ENCODE measurements at places on chromosomes 2 and 18.

DNA sequence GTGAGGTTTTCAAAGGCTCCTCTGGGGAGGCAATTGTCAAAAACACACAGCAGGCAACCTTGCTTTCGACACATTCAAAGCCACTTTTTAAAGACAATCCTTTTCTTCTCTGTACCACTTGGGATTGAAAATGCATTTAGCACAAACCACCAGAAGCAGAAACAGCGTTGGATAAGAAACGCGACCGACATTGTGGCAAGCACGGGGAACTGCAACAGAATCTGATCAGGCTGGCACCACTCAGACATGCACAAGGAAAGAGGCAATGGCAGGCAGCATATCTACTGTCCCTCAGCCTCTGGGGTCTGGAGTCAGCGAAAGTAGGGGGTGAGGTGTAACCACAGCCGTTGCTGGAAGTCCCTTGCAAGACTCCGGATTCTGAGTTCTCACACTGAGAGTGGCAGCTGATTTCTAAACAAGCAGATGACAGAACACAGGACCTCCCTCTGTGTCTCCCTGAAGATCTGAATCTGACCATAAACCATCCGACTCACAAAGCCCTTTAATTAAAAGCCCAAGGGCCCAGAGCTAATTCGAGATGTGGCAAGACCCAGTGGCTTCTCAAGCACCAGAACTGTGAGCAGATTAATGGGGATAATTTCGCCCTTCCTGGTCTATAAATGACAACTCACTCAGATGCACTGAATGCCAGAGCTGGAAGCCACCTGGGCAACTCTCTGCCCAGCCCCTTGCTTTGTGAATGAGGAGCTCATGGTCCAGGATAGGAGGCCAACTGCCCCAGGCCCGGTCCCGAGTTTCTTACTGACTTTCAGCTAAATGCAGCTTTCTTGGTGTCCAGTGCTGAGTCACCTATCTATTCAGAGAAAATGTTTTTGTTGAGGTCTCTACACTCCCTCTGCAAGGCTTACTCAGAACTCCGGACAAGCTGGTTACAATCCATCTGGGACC is 29.6 kb downstream of the CYRIA start:
- peak; percentile 45 for DNase-seq

DNA sequence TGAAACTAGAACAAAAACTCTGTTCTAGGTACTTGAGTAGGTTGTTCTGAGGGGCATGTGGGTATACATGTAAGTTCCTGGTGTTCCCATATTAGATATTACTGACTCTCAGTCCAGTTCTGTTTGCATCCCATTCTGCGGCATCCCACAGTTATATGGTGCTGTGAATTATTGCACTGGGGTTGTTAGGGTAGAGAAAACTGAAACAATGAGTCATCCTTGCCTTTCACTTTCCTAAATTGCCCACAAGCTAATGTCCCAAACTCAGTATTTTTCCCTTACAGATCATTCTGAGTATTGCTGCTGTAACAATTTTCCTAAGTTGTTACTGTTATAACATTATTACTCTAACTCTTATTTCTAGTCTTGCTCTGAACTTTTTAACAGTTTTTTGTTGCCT is 3.0 kb downstream of the WDR75 start:
- no peak for DNase-seq

DNA sequence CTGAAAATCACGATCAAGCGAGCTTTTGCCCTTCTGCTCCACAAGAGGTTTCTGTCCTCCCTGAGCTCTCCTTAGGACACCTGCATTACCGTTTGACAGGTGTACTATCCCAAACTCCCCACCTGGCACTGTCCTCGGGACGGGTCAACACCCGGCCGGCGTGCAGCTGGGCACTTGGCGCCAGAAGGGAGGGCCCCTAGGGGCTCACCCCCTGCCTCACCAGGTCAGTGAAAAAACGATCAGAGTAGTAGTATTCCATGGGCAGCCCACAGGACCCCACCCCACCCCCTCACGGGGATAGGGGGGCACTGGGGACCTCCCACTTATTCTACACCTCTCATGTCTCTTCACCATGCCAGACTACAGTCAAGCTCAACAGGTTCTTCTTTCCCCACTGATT is 117.6 kb upstream of the ANKRD30BL start:
- no peak for DNase-seq

DNA sequence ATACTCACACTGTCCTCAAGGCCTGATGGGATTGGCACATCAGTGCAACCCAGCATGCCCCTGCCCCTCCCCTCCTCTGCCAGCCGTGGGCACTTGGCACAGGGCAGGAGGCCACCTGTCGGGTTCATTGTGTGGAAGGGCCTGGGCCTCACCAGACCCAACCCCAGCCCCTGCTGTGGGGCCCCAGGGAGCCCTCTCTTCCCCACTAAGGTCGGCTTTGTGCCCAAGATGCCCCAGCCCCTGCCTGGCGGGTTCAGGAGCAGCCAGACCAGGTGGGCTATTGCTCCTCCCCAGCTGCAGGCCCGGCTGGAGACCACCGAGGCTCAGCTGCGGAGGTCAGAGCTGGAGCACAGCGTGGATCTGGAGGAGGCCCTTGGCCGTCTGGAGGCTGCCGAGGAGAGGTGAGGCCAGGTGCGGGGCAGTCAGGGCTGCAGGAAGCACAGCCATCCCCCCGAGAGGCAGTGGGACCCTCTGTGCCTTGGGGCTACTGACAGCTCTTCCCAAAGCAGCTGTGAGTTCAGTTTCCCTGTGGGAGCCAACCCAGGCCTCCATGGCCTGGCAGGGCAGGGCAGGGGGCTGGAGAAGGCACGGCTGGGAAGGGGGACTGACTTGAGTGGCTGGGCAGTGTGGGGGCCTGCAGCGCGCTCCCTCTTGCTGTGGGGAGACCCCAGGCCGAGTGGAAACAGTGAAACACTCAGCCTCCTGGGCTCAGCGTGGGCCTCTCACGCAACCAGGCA is 16.3 kb downstream of the CROCC2 start:
- DNase-seq, result no peak

GRCh38 chr2:176514805-176515500 is 245.7 kb downstream of the MTX2 start:
- no peak for DNase-seq

DNA sequence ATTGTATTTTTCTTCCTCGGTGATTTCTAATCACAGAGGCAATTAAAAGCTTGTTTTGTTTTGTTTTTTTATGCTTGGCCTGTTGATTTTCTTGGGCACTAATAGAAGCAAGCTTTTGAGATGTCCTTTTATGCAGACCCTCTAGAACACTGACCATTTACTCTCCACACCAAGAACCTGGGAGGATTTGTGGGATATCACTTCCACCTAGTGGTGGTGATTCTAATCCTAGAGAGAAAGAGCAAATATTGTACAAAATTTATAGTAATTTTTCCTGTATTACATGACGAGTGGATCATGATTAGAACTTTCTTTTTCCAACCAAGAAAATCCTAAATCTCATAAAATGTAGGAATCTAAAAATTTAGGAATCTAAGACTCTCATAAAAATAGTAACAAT is 23.4 kb downstream of the NEMP2 start:
- peak; percentile 49 for DNase-seq

DNA sequence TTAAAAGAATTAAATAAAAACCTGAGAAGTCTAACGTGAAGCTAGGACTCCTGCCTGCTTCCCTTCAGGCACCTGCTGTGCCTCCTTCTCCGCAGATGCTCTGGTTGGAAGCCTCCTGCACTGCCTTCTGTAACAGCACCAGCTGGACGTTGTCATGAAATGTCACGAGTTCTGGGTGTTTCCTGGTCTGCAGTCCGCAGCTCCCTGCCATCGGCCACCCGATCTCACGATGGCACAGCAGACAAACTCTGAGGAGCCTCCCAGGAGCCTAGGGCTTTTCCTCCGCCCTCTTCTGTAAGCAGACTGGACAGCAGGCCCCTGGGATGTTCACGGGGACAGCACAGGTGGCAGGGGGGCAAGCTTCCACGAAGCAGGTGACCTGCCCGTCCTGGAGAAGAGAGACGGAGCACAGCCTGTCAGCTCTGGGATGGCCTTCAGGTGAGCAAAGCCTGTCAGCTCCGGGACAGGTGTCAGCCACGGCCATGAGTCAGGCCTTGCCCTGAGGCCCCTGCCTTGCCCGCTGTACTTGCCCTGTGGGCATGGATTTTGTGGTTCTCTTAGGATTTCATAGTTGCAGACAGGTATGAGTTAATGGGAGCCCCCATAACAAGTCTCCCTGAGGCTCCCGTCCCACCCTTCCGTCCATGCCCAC is 110.3 kb downstream of the PXDN start:
- DNase-seq, result no peak

- DNase-seq, result no peak
These were observed 2.7 kb downstream of the STARD7 start for GRCh38 chr2:96205888-96206287.

GRCh38 chr2:235793163-235793752 is 299.4 kb downstream of the AGAP1 start:
- DNase-seq, result peak; percentile 24

GRCh38 chr2:196112418-196113034 is 43.9 kb upstream of the DNAH7 start:
- no peak for DNase-seq

GRCh38 chr2:223786943-223787342 is 50.4 kb downstream of the AP1S3 start:
- no peak for DNase-seq

DNA sequence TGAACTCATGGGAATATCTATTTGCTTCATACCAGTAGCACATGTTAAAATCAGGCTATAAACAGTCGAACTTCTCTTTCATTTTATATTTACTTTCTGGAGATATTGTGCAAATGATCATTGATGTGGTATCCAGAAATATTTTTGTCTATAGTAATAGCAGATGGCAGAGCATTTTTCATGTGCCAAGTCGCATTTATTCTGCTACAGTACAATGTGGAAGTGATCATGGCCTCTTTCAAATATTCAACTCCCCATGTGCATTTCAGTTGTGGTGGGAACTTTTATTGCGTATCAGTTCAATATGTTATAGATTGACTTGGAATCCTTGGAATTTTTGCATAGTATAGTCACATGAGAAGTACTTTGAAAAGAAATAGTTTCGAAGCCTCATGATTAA is 57.4 kb downstream of the RHBDD1 start:
- DNase-seq, result peak; percentile 42

DNA sequence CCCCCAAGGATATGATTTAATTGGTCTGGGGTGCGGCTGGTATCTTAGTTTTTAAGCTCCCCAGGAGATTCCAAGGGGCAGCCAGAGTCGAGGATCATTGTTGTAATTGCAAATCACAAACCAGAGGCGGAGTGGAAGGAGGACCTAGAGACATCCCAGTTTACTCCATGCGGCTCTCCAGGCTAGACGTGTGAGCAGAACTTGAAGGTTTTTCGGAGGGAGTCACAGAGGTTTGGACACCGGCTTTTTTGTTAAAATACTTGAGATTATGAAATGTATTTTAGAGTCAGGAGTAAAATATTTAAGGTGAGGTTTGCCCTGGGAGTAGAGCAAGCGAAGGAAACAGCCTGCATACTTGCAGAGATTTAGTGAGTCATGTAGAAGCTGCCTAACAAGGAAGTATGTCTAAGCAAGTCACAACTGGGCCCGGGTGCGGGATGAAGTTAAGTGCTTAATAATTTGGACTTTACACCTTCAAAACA is 39.5 kb downstream of the TGOLN2 start:
- DNase-seq, result peak; percentile 37

GRCh38 chr18:29496152-29496680 is 1319.3 kb upstream of the CDH2 start:
- no peak for DNase-seq

- no peak for DNase-seq
These were observed 268.4 kb upstream of the MYT1L start for GRCh38 chr2:2599441-2599840.

Data from eye (tissue), 1 donor.